Thoracic aorta (tissue), 2 donors: ENCODE measurements at places on chromosomes 5 and 9. TPM values are rescaled to one million over a fixed set of nuclear protein-coding genes. Genes with fewer than 3 reads are reported as not detected.

GRCh38 chr5:35149041-35149440 lies 81.2 kb downstream of the PRLR start:
- H3K4me1 ChIP-seq, result no peaks in the 10 kb centered on the region
- H3K27ac ChIP-seq, result no peak overlapping the region
- no peaks in the 10 kb centered on the region for H3K36me3 ChIP-seq
- no peaks in the 10 kb centered on the region for H3K27me3 ChIP-seq

DNA sequence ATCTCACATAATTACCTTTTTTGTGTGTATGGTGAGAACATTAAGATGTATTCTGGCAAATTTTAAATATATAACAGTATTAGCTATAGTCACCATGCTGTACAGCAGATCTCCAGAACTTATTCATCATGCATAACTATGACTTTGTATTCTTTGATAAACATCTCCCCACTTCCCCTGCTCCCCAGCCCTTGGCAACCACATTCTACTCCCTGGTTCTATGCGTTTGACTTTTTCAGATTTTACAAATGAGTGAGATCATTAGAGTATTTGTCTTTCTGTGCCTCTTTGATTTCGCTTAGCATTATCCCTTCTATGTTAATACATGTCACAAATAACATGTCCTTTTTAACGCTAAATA lies 49.4 kb downstream of the SMC2 start:
- no peak overlapping the region for H3K27ac ChIP-seq
- no peak for DNase-seq
- no peak overlapping the region for H3K4me3 ChIP-seq
- H3K27me3 ChIP-seq, result no peaks in the 10 kb centered on the region
- no peaks in the 10 kb centered on the region for H3K36me3 ChIP-seq

DNA sequence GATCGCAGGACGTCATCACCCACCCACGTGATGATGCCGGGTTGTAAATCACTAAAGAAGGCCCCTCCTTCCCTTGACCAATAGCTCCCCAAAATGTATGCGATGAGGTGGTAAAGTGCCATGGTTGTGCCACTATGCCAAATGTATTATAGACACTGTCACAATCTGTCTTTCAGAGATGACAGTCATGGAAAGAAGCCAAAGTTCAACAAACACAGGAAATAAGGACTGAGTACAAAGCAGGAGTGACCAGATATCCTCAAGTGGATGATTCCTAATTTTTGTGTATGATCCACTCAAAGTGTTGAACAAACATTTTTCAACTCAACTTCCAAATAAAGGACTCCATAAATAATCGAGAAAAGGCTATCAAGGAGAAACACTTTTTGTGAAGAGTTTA lies 12.5 kb downstream of the GLIS3 start:
- H3K27me3 ChIP-seq, result no peaks in the 10 kb centered on the region
- H3K36me3 ChIP-seq, result peaks cover 2% of the 10 kb centered on the region
- no peak for DNase-seq
- H3K4me1 ChIP-seq, result peaks cover 20% of the 10 kb centered on the region

- no peaks in the 10 kb centered on the region for H3K4me1 ChIP-seq
- no peak for DNase-seq
- no peak overlapping the region for H3K27ac ChIP-seq
Observed at GRCh38 chr5:8943301-8943700, 602.6 kb downstream of the SEMA5A start.

DNA sequence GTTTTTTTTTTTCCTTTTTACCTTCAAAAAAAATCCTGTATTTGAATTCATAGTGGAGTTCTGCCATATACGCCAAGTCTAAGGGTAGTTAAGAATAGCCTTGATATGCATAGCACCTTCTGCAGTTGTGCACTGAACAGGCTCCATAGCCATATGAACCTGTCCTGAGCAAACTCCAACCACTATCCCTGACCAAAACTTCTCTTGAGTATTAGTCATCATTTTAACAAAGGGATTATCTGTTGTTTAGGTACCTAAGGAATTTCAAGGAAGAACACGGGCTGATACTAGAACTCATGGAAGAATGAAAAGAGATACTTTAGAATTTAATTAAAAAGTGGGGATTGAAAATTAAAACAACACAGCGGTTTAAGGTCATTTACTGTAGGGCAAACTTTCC lies 1.9 kb upstream of the FBXO38 start:
- H3K27me3 ChIP-seq, result no peaks in the 10 kb centered on the region
- H3K4me3 ChIP-seq, result no peak overlapping the region

DNA sequence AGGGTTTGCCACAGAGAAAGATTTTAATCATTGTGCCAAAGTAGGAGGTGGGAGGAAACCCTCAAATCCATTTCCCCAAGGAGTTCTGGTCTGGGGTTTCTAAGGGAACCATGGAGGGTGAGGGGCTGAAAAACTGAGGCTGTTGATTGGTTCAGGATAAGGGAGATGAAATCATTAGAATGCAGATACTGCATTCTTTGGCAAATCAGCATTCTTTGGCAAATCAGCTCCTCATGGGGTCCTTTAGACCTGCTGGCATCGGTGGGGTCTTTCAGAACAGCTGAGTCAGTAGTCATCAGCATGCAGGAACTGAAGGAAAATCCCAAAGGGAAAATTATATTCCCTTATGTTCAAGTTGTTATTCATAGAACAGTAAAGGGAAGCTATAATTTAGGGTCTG lies 585.5 kb downstream of the ISL1 start:
- H3K27me3 ChIP-seq, result no peaks in the 10 kb centered on the region
- DNase-seq, result no peak
- no peaks in the 10 kb centered on the region for H3K36me3 ChIP-seq
- no peak overlapping the region for H3K27ac ChIP-seq
- no peak overlapping the region for H3K4me3 ChIP-seq
- no peaks in the 10 kb centered on the region for H3K4me1 ChIP-seq

DNA sequence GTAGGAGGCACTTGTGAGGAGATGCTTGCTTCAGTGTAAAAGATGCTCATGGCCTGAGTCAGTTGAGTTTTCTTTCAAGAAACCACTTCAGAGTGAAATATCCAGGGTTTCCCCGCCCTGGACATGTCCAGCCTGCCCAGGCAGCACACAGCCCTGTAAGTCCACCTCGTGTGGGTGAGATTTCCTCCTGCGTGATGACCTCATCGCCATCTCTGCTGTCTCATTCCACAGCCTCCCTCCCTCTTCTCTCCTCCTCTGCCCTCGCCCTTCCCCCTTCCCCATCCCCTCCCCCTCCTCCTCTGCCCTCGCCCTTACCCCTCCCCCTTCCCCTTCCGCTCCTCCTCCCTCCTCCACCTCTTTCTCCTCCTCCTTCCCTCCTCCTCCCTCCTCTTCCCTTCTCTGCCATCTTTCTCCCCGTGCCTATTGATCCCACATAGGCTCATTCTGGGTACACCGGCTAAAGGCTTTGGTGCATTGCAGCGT lies 34.0 kb upstream of the NCS1 start:
- no peak for DNase-seq
- peaks cover 23% of the 10 kb centered on the region for H3K4me1 ChIP-seq
- H3K4me3 ChIP-seq, result no peak overlapping the region
- H3K36me3 ChIP-seq, result peaks cover 7% of the 10 kb centered on the region

Gene PDLIM7
- total RNA-seq, result 626 TPM
